ENCODE measurements at places on chromosomes 13 and 19.

- no peak for DNase-seq
Observed at GRCh38 chr19:44573183-44573582, 40.2 kb upstream of the IGSF23 start.

- DNase-seq = no peak
Observed at GRCh38 chr19:1449467-1450442, at the start of gene APC2. TSS of gene APC2 (plus strand) at chr19:1450121. CDS start at chr19:1453002, 2,881 bp downstream.

DNA sequence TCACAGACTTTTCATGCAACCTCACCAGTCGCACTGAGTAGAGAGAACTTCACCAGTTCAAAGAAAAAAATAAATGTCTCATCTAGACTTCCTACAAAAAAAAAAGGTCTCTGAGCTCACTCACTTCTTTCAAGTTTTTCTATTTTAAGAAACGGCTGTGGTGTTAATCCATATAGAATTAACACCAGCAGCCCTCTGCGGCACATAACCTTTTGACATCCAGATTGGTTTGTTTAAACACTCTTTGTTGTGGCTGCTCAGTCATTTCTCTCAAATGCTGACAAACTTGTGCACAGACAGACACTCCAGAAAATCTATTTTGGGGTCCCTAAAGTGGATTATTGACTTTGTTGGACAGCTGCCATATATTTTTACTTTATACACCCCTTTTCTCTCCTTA, 874.9 kb downstream of the EFNB2 start:
- DNase-seq = no peak

- no peak for DNase-seq
Observed at GRCh38 chr19:56699552-56699951, 28.0 kb upstream of the ZNF835 start.

GRCh38 chr19:47271949-47272348, 2.7 kb upstream of the INAFM1 start:
- no peak for DNase-seq

GRCh38 chr19:38173291-38174041, 50.6 kb downstream of the DPF1 start:
- no peak for DNase-seq

- DNase-seq = no peak
Observed at GRCh38 chr13:73667756-73668155, 466.4 kb downstream of the KLF12 start.

- DNase-seq = no peak
Observed at GRCh38 chr19:23949611-23950010, 34.9 kb downstream of the ZNF726 start.

GRCh38 chr19:41563854-41564514, 12.0 kb upstream of the CEACAM21 start:
- no peak for DNase-seq

- no peak for DNase-seq
Observed at GRCh38 chr13:113763254-113763653, 4.2 kb downstream of the TMEM255B start.

- DNase-seq = no peak
Observed at GRCh38 chr19:44684892-44685863, 13.8 kb upstream of the CEACAM16 start.

GRCh38 chr19:1237027-1237659, 662 bp downstream of the CBARP start:
- no peak for DNase-seq

Measured in stimulated activated CD8-positive, alpha-beta memory T cell treated with anti-CD3 and anti-CD28 coated beads, Interleukin-4, amount 100 ng/mL, for 1 hour (primary cell).